ENCODE measurements at places on chromosomes 2 and 18.

DNA sequence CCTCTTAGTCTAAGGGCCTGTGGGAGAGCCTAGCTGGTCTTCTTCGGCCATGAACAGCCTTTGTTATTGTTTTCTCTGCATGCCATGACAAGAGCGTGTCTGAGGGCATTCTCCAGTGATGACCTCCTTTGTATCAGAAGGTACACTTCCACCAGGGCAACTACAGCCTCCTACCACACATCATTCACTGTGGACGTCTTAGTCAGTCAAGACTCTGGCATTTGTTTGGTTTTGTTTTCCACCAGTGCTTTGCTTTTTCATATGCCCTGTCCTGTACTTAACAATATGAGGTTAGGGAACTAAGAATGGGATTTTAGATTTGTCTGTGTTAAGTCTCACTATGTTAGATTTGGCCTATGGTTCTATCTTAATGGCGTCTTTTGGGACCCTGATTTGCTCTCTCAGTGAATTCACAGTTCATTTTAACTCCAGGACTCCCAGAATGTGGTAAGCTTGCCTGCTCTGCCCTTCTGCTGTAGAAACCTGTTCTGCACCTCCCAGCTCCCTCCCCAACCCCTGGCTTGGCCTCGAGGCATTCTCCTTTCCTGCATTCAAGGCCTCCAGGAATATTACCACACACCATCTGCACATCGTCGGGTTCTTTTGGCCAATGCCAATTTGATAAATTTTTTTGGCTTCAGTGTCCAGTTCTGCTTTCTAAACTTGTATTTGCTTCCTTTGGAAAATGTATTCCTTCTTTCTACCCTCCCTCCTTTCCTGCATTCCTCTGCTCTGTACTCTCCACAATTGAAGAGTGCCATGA is 42.8 kb upstream of the IL1R1 start:
- no peak for DNase-seq

DNA sequence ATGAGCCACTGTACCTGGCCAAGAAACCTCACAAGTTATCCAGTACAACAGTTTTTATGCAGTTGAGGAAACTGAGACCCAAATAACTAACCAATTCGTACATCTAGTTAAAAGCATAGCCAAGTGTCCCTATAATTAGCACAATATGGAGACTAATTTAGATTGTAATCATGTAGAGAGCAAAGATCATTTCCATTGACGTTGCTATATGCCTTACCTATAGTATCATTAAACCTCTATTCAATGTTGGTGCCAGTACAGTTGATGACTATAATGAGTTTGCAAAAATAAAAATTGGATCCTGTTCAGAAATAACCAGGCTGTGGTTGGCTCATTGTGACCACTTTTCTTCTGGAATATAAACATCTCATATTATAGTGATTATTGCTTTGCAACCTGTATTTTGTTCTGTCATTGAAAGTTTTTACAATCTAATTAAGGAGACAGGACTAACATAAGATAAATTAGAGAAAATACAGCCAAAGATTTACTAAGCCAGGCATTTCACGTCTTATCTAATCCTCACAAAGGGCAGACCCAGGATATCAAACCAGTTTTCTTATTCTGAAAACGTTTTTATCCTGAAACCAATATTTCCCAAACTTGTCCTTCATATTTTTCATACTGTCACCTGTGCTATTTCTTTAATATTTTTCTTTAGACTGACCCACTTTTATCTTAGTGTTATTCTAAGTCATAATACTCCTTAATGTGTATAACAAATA is 130.0 kb upstream of the STON1 start:
- no peak for DNase-seq

GRCh38 chr18:3248062-3248657 is 559 bp downstream of the MYL12A start:
- DNase-seq = no peak

GRCh38 chr2:140586379-140586778 is 1544.4 kb downstream of the LRP1B start:
- no peak for DNase-seq

DNA sequence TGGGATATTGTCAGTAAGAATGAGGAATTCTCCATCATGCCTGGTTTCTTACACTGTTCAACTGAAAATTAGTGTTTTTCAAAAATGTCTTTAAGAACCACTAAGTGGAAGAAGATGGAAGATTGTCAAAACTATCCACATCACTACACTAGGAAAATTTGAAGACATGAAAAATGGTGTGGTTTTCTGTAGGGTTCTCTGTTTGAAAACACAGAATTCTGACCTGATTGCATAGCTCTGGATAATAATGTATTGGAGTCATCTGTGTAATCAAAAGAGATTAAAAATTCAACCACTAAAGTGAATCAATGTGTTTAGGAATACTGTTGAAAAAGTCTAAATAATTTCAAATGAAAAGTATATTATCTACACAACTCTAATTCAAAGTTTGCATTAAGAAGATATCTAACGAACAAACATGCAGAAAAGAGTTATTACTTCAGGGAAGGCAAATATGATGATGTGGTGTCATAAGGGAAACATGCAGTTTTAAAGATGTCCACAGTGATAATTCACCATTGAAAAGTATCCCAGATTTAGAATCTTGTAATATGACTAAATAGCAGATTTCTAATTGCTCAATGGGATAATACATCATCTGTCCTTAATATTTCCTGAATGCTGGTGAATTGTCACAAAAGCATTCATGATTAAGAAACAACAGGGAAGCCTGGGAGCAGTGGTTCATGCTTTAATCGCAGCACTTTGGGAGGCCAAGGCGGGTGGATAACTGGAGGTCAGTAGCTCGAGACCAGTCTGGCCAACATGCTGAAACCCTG is 116.9 kb downstream of the ERBB4 start:
- DNase-seq = no peak

- no peak for DNase-seq
Measured at GRCh38 chr2:222105046-222105445, 193.8 kb downstream of the PAX3 start.

- DNase-seq = no peak
Measured at GRCh38 chr18:26207937-26208336, 18.3 kb upstream of the TAF4B start.

- DNase-seq = no peak
Measured at GRCh38 chr2:76867854-76868253, 654.3 kb downstream of the LRRTM4 start.

DNA sequence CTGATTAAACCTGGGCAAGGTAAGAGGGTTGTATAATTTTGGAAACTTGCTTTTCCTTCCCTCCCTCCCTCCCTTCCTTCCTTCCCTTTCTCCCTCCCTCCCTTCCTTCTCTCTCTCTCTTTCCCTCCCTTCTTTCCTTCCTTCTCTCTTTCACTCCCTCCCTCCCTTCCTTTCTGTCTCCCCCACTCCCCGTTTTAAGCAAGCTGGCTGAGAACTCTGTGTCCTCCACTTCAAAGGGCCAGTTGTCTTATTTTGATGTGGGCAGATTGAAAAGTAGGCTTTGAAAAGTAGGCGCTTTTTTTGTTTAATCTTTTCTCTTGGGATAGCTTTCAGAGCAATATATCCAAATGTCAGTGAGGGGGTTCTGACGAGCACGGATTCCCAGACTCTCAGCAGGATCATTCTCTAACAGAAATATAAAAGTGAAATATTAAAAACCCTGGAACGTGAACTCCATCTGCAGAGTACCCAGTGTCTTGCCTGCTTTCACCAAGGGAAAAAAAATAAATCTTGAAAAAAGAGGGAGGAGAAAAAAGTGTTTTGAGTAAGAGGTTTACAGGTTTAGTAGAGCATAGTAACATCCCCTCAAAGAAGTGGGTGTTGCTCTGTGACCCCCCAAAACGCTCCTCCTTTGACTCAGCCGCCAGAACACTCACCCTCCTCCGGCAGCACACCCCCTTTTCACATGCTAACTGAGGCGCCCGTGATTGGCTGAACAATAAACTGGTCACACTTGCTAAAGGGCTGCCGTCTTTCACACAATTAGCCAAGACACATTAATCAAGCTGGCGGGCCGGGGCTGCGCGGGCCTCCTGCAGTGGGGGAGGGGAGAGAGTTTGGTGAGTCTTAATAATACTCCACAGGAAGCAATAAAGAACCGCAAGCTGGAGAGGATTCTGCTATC is 52.2 kb downstream of the CDK15 start:
- peak; percentile 3 for DNase-seq

DNA sequence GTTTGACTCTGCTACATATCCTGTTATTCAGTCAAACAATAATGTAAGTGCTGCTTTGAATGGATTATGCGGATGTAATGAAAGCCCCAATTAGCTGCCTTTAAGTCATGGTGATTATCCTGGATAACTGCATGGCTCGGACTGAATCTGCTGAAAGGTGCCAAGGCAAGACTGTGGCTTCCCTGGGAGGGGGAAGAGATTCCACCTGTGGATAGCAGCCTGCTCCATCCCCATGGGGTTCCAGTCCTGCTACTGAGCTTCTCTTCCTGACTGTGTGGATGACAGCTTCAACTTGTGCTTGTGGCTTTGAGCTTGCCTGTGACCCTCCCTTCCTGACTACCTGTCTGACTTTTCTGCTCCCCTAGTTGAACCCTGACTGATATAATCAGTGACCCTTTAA is 540.0 kb upstream of the GYPC start:
- no peak for DNase-seq

- DNase-seq = no peak
Measured at GRCh38 chr2:216731465-216731864, 36.1 kb upstream of the IGFBP5 start.

DNA sequence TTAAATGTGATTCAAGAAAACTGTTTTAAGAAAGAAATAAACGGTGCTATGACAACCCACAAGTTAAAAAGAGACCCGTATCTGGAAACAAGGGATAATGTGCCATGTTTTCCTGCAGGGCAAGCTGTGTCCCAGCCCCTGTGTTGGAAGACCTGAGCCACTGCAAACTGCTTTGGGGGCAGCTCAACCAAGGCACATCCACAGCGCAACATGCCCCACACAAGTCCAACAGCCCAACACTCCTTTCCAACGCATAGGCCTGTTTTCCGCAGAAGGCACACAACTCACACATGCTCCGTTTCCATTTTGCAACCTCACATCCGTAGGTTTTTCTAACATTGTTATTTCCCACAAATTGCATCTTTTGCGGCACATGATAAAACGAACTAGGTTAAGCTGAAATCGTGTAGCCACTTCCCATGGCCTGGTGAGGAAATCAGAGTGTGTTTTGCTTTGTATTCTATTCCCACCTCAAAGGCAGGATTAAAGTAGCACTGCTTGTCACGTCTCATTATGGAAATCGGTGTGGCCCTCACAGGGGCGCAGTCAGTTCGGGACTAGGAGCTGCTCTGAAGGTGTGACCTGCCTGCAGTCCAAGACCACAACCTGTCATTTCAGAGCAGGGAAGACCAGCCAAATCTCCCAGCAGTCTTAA is 50.5 kb upstream of the ZNF516 start:
- DNase-seq = no peak

DNA sequence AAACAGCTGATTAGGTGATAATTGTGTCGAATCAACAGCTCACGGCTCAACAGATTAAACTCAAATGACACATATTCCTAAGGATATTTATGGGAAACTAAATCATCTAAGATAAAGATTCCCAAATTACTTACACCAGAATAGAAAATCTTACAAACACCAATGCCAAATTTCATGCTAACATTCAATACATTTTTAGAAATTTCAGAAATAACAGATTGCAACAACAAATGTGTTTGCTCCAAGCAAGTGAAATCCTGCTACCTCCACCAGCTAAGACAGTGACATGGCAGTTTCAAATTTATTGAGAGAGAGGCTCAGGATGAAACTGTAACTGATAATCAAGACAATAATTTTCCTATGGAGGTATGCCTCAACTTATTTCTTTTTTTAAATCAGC is 65.0 kb upstream of the EPB41L3 start:
- DNase-seq = no peak

DNA sequence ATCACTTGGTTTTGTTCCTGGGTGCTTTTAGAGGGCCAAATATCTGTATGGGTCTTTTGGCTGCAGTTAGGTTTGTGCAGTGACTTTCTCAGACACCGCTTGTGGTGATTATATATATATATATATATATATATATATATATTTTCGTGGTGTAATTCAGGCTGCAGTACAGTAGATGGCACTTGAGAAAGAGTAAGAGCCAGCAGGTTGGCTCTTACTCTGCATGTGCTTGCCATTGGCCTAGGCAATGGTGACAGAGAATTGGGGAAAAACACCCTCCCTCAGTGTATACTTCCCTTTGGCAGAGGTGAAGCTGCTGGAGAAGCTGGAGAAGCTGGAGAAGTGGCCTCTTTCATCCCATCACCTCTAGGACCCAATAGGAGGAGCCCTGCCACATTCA is 22.2 kb upstream of the MYL1 start:
- no peak for DNase-seq

DNA sequence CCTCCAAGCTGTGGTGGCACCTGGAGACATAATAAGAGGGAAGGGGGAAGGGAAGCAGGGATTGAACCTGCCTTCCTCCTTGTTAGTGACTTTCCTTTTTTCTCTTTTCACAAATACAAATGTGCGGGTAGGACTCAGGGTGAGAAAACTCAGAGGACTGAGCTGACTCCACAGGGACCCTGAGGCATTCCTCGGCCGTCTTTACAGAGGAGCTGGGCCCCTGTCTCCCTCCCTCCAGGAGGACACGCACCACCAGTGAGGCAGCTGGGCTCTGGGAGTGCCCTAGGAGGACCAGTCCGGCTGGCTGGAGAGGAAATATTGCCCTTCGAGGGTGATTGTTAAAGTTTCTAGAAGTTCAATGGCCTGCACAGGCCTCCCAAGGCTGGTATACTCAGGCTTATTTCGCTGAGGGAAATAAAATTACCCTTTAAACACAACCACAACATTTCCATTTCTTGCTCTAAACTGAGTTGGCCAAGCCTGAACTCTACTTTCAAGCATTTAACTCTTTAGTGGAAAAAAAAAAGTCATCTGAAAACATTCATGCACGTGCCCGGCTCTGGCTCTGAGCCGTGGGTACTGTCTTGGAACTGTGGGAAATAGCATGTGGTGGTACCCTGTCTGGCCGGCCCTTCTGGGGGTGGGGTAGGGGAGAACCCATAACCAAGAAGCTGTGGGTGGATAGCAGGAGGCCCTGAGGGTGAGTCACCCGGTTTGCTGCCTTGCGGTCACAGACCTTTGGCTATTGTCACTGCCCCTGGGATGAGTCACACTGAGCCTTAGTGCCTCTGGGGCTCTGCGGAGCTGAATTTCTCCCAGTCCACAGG is 116.0 kb downstream of the COPS8 start:
- DNase-seq = no peak

GRCh38 chr2:238974501-238975166 is 126.7 kb downstream of the TWIST2 start:
- DNase-seq = no peak

Measured in stimulated activated CD4-positive, alpha-beta T cell treated with anti-CD3 and anti-CD28 coated beads, Interleukin-4, amount 100 ng/mL, for 4 hours (primary cell).